Stimulated activated CD4-positive, alpha-beta T cell treated with anti-CD3 and anti-CD28 coated beads, Interleukin-15, amount 100 ng/mL, for 1 hour (primary cell): ENCODE measurements at places on chromosomes 12 and 14.

DNA sequence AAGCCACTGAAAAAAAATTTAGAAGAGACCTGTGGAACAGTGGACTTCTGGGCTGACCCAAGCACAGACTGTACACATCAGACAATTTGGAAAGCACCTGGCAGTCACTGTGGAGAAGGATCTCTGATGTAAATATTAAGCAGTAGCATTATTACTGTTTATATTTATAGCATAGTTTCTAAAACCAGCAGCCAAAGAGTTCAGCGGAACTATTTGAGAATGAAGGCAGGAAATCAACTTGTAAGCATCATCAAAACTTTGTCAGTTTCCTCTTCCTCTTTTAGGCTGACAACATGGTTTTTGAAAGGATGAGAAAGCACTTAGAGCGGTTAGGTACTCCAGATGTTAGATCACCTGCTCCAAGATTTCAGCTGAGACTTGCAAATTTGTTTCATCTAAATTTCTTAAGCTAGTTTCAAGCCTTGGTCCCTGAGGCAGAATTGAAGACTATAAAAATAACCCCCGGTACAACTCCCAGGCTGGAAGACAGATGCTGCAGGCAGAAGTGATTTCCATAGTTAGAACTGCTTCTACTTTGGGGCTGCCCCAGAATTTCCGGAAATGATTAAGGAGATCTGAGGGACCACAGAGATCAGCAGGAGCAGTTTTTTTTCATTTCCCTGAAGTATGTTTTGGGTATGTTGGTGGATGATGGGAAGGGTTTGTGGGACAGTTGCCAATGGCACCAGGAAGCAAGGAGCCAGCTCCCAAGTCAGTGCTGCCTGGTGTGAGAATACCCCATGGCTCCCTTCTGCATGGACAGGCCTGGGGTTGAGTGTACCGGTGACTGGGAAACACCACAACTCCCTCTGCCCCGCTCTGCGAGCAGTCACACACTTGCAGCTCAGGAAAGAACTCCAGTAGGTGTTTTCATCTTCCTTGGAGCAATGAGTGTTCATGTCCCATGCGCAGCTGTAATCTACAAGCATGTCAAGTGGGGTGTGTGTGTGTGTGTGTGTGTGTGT, 354.5 kb downstream of the NUAK1 start:
- no peak for DNase-seq

DNA sequence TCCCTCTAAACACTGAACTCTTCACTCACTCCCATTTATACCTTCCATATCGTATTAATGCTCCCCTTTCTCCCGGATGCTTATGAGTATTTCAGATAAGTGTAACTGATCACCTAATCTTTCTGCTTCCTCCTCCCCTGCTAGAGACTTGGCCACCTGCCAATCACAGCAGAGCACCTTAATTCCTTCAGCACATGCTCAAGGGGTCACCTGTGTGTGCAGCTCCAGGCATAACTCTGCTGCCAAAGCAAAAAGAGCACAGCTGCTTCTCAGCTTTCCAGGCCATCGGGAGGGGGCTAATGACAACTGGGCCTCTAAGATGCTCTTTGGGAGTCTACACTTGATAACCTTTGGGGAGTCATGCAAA, 106.9 kb upstream of the DYRK2 start:
- DNase-seq, result no peak

DNA sequence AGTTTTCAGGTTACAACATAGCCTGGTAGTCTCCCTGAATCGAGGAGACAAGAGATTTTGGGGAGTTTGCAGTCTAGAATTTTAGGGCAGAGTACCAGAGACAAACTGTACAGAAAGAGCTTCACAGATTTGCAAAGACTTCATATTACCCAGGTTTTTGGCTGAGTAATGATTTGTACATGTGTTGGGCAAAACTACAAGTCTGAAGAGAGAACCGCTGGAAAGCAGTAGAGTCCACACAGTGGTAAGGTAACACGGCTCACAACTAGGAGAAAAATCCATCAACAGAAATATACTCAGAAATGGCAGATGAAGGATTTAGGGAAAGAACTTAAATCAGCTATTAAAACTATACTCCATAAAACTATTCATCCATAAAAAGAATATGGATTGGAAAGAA, 25.7 kb downstream of the FBXO33 start:
- no peak for DNase-seq

DNA sequence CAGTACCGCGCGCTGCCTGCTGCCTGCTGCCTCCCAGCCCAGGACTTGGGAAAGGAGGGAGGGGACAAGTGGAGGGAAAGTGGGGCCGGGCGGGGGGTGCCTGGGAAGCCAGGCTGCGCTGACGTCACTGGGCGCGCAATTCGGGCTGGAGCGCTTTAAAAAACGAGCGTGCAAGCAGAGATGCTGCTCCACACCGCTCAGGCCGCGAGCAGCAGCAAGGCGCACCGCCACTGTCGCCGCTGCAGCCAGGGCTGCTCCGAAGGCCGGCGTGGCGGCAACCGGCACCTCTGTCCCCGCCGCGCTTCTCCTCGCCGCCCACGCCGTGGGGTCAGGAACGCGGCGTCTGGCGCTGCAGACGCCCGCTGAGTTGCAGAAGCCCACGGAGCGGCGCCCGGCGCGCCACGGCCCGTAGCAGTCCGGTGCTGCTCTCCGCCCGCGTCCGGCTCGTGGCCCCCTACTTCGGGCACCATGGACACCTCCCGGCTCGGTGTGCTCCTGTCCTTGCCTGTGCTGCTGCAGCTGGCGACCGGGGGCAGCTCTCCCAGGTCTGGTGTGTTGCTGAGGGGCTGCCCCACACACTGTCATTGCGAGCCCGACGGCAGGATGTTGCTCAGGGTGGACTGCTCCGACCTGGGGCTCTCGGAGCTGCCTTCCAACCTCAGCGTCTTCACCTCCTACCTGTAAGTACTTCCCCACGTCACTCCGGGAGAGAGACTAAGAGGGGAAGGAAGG, at the start of gene LGR5:
Gene LGR5, plus strand, starts transcription at position 186 of the 732 bp plus-strand sequence. Its CDS starts 283 bp downstream, at position 469.
- DNase-seq, result no peak

GRCh38 chr12:58932806-58933681, 12.7 kb upstream of the LRIG3 start:
- DNase-seq, result no peak

DNA sequence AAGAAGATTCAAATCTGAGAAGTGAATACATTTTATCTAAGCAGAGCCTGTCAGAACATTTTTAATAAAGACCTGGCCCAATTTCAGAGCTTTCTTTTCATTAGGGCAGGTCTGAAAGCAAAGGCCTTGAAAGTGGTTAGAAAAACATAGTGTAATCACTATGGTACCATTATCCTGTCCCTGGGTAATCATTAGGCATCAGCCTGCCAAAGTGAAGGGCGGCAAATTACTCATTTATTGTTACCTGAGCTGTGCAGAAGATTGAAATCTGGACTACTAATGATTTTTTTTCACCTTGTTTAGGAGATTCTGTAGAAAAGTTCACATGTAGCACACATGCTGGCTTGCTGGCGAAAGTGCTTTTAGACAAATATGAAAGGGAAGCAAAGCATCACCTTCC, 92.6 kb upstream of the PRKD1 start:
- DNase-seq, result no peak
